ENCODE measurements at places on chromosomes 2 and 18.

DNA sequence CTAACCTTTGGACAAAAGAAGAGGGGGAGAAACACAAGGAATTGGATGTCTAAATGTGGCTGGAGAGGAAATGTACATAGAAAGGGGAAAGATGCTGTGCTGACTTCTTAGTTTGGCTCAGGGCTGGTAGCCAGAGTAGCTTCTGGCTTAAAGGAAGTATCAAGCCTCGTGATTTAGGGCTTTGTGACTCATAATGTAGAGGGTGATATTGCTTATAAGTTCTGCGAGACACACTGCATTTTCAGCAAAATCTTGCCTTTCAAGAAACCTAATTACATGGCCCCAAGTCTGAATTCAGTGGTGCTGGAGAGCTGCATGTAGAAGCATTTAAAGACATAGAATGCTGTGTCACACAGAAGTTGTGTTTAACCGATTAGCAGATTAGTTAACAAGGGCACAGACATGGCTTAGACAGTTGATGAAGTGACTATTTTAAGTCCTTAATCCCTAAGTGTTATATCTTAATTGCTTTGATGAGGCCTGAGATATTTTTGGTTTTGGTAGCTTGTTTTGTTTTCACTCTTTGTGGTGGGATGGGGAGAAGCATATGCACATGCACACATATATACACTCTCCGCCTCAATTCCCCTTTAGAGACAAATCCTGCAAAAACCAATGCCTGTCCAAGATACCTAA lies 66.4 kb downstream of the EPAS1 start:
- DNase-seq = no peak

DNA sequence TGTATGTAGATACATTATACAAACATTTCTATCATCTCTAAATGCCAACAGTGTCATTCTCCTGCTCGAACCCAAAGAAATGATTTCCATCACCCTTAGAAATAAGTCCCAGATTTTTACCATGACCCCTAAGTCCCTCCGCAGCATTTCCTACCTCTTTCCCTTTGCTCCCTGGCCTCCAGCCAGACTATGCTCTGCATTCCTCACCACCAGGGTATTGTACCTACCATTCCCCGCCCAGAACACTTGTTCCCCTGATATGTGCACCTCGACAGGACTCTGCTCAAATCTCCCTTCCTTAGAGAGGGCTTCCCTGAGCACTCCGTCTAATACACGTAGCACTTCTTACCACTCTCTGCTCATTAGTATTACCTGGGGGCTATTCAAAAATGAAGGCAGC lies 630.2 kb downstream of the ARHGAP15 start:
- DNase-seq = no peak

- no peak for DNase-seq
Observed at GRCh38 chr2:241225545-241225944, 37.1 kb downstream of the ANO7 start.

- DNase-seq = peak; percentile 87
Observed at GRCh38 chr2:9703085-9703678, 72.4 kb upstream of the YWHAQ start.

- DNase-seq = no peak
Observed at GRCh38 chr2:181364492-181365170, 92.6 kb upstream of the ITGA4 start.

DNA sequence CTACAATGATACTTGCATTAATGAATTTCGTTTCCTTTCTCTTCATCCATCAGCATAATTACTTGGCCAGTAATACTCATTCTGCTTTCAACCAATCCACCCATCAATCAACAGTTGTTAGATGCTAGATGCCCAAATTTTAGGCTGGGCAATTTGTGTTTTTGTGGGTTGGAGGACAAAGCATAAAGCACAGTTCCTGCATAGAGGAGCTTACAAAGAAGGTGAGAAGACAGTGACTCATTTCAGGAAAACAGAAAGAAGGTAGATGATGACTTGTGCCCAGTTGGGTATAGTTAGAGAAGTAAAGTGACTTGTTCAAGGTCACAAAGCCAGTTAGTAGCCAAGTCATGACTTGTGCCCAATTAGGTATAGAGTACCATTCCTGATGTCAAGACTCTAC lies 1186.8 kb upstream of the CELF4 start:
- DNase-seq = no peak

- DNase-seq = no peak
Observed at GRCh38 chr18:77486985-77487384, 237.3 kb downstream of the GALR1 start.

DNA sequence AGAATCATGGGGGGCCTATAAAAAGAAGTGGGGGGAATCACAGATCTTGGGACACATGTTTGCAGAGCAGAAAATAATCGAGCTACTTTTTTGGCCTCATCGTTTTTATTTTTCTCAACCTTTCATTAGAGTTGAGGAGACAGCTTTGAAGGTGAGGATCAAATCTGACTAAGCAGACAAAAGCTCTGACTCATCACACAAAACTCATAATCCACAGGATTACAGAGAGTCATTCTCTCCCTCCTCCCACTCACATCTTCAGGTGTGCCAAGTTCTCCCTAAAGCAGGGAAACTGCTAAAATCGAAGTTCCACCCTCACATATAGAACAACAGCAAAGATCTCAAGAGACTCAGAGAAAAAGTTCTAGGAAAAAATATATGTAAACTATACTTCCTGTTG lies 15.6 kb downstream of the BAZ2B start:
- DNase-seq = no peak

DNA sequence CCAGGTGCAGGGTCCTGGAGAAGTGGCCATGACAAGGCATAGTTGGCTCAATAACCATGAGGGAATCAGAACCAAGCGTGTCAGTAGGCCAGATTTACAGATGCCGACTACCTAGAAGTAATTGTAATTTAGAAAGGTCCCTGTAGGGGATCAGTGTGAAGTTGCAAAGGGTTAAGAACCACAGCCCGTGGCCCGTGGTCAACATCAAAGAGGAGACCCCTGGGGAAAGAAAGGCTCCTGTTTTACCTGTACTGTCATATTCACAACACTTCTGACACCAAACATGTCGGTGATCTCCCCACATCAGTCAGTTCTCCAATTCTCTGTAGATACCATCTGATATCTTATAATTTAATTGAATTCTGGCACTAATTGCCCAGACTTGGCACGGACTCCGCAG lies 31.0 kb downstream of the SP100 start:
- DNase-seq = no peak

GRCh38 chr18:42517896-42518295 lies 562.9 kb downstream of the PIK3C3 start:
- DNase-seq = no peak

DNA sequence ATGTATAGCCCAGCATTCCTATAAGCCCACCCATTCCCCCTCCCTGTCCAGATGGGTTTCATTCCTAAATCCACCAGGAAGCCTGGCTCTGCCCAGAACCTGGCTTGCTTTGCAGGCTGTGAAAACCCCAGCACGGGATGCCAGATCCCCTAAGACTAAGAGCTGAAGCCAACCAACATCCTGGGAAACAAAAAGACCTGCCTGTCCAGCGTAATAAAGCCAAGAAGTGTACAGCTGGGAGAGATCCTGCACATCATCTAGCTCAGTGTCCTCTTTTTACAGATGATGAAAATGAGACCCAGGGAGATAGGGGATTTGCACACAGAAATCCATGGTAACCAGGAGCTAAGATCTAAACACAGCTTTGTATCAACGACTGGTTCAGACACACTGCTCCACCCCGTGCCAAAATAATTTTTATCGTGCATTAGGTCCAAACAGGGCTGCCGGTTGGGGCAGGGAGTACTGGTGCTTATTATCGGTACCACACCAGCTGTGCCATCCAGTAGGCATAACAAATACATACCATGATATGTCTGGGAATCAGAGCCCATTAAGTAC lies 2.9 kb downstream of the RND3 start:
- no peak for DNase-seq

DNA sequence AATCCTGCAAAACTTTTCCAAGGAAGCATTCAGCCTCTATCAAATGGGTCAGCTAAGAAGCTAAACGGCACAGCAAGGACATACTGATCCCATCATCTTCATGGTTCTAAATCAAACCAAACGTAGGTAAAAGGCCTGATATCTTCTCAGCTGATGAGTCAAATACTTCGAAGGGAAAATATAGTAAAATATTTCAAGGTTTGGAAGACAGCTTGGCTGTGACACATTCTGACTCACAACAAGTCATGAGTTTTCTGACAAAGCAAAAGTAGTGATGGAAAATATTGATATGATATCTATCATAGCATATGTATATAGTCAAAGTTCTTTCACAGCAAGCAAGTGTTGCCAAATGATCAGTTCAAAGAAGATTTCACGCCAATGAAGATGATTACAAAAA lies 31.5 kb downstream of the DOCK10 start:
- DNase-seq = peak; percentile 18

GRCh38 chr2:170711774-170712652 lies 3.1 kb upstream of the SP5 start:
- no peak for DNase-seq

- no peak for DNase-seq
Observed at GRCh38 chr2:74841641-74842040, 7.7 kb downstream of the HK2 start.

DNA sequence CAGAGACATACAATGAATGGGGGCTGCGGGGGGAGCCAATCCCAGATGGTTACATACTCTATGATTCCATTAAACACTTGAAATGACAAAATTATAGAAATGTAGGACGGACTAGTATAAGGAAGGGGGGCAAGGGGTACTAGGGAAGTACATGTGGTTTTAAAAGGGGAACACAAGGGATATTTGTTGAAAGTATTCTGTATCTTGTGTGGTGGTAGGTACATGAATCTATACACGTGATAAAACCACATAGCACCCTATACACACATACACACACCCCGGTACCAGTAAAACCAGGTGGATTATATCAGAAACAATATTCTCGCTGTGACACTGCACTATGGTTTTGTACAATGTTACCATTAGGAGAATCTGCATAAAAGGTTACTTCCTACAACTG lies 45.4 kb downstream of the ASXL2 start:
- DNase-seq = no peak

- no peak for DNase-seq
Observed at GRCh38 chr2:48725696-48726494, 29.6 kb downstream of the LHCGR start.

GRCh38 chr2:40955042-40955441 lies 503.2 kb upstream of the SLC8A1 start:
- no peak for DNase-seq

- no peak for DNase-seq
Observed at GRCh38 chr2:24011250-24012104, 1.6 kb downstream of the MFSD2B start.

Measured in stimulated activated CD4-positive, alpha-beta T cell treated with anti-CD3 and anti-CD28 coated beads, Interleukin-1b, Interleukin-23, amount 100 ng/mL, for 48 hours (primary cell).